ENCODE measurements at places on chromosomes 7 and 10. TPM values are rescaled to one million over a fixed set of nuclear protein-coding genes. Genes with fewer than 3 reads are reported as not detected.

TLL2 gene
- not detected for total RNA-seq

ANKRD61 gene
- 0.56 TPM for total RNA-seq

GIMAP5 gene
- total RNA-seq = 53.8 TPM

- no peak for DNase-seq
Measured at GRCh38 chr10:70064486-70064885, 11.8 kb downstream of the MACROH2A2 start.

- no peak for DNase-seq
Measured at GRCh38 chr10:87177-88080, 38.3 kb upstream of the TUBB8 start.

- no peak for DNase-seq
Measured at GRCh38 chr10:75461672-75462649, 30.5 kb downstream of the LRMDA start.
